ENCODE measurements at places on chromosomes 11 and 22. TPM values are rescaled to one million over a fixed set of nuclear protein-coding genes. Genes with fewer than 3 reads are reported as not detected.

DNA sequence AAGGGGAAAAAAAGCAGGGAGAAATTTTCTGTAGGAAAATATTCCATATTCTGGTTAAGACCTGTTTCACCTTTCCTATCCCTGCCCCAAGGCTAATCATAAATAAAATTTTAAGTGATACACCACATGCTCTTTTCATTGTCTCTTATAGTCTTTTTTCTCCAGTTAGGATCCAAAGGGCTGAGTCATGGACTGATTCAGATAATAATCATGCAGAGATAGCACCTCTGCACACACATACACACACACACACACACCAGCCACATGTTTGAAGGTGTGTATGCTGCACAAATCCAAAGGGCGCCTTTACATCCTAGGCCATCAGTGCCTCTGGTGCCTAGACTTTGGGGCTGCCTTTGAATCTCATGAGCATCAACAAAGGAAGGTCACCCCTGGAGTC lies 35.5 kb upstream of the CWF19L2 start:
- DNase-seq: no peak
- H3K36me3 ChIP-seq: no peaks in the 10 kb centered on the region
- H3K27me3 ChIP-seq: no peaks in the 10 kb centered on the region
- H3K4me1 ChIP-seq: no peaks in the 10 kb centered on the region
- no peak overlapping the region for H3K4me3 ChIP-seq

- H3K36me3 ChIP-seq: no peaks in the 10 kb centered on the region
- H3K27ac ChIP-seq: no peak overlapping the region
- no peaks in the 10 kb centered on the region for H3K4me1 ChIP-seq
- H3K27me3 ChIP-seq: no peaks in the 10 kb centered on the region
These were observed 42.5 kb upstream of the DEUP1 start for GRCh38 chr11:93288079-93288478.

- H3K4me1 ChIP-seq: no peaks in the 10 kb centered on the region
- no peaks in the 10 kb centered on the region for H3K36me3 ChIP-seq
- no peak for DNase-seq
- no peak overlapping the region for H3K4me3 ChIP-seq
These were observed 48.1 kb downstream of the DSCAML1 start for GRCh38 chr11:117748771-117749540.

DNA sequence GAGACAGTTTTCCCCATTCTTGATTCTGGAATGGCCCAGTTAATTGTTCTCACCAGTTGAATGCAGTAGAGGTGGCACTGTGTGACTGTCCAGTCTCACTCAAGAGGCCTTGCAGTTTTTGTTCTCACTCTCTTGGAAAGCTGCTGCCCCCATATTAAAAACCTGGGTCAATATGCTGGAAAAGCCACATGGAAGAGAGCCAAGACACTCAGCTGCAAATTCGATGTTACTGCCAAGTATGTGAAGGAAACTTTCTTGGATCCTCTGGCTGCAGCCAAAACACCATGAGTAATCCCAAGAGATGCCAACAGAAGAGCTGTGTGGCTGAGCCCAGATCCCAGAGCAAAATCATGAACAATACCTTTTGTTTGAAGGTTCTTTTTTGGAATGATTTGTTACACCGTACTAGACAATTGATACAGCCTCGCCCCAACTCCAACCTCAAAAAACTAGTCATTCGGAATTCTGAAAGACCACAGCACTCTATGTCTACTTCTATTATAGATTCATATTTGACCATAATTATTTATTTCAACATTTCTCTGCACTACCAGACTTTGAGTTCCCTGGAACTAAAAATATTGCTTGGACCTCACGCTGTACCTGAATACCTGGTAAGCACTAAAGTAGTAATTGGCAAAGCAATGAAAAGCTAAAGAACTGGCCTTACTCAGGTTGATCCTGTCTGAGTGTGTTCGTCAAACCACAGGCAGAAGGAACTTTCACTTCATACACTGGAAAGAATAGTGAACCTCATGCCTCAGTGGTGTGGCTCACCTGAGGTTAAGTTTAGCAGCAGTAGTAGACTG lies 378.8 kb downstream of the ETS1 start:
- H3K27ac ChIP-seq: no peak overlapping the region
- H3K36me3 ChIP-seq: no peaks in the 10 kb centered on the region
- H3K4me3 ChIP-seq: no peak overlapping the region
- no peak for DNase-seq
- no peaks in the 10 kb centered on the region for H3K27me3 ChIP-seq

Gene MUC15
- total RNA-seq: not detected

GRCh38 chr11:117076941-117077691 lies 21.1 kb downstream of the SIK3 start:
- H3K27me3 ChIP-seq: no peaks in the 10 kb centered on the region
- no peak overlapping the region for H3K27ac ChIP-seq
- no peak for DNase-seq
- H3K4me1 ChIP-seq: peaks cover 37% of the 10 kb centered on the region
- no peak overlapping the region for H3K4me3 ChIP-seq

Gene SHANK2
- total RNA-seq: 0.07 TPM

Gene TRIM49
- not detected for total RNA-seq

GRCh38 chr11:43072096-43072495 lies 239.7 kb upstream of the API5 start:
- H3K36me3 ChIP-seq: no peaks in the 10 kb centered on the region
- no peak for DNase-seq
- no peak overlapping the region for H3K4me3 ChIP-seq

Gene FOXRED2
- total RNA-seq: 5.7 TPM

Gene TBX1
- not detected for total RNA-seq

DNA sequence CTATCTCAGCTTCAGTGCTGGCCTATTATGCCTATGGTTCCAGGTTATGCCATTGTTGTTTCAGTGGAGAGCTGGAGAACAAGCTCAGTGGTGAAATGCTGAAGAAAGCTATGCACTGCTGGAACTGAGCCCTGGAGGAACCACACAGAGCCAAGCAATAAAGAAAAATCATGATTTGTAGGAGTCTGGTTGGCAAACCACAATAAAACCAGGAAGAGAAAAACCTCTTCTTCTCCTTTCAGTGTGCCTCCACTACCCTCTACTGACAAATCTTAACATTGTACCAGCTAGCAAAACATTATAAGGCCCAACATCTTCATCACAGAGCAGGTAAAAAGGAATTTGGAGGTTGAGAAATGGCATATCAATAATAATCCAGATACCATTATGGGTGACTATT lies 5.3 kb downstream of the OR51F2 start:
- DNase-seq: no peak

DNA sequence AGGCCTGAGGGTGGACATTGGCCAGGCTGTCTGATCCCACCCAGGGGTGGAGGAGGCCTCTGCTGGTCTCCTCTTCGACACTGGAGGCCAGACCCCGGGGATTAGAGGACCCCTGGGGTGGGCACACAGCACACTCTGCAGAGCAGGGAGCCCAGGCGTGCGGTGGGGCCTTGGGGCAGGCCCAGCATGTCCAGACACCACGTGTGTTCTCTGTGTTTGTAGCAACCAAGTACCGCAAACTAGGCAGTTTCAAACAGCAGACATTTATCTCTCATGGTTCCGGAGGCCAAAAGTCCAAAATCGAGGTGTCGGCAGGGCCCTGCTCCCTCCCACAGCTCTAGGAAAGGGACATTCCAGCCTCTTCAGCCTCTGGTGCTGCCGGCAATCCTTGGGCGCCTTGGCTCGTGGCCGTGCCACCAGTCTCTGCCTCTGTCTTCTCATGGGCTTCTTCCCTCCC lies 1.5 kb downstream of the PANX2 start:
- no peak overlapping the region for H3K27ac ChIP-seq
- DNase-seq: no peak
- H3K4me3 ChIP-seq: no peak overlapping the region

GRCh38 chr22:49685116-49685515 lies 142.6 kb downstream of the BRD1 start:
- H3K27ac ChIP-seq: no peak overlapping the region
- no peak overlapping the region for H3K4me3 ChIP-seq
- H3K4me1 ChIP-seq: no peaks in the 10 kb centered on the region
- DNase-seq: peak; percentile 21
- H3K27me3 ChIP-seq: no peaks in the 10 kb centered on the region

DNA sequence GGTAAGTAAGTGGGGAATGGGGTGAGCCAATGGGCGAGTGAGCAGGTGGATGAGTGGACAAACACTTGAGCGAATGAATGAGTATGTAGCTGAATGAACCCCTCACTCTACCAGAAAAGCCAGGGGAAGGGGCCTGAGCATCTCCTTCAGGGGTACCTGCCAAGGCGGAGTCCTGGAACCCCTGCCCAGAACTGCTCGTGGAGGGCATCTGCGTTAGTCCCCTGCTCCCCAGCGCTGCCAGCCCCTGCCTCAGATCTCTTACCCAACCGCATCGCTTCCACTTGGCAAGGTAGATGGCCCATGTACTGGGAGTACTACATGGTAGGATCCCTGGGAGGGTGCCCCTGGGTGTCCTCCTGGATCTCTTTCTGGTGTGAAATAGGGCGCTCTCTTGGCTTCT lies 7.4 kb upstream of the ANO1 start:
- H3K36me3 ChIP-seq: no peaks in the 10 kb centered on the region
- H3K4me1 ChIP-seq: peaks cover 17% of the 10 kb centered on the region
- H3K27ac ChIP-seq: no peak overlapping the region
- no peak overlapping the region for H3K4me3 ChIP-seq
- no peaks in the 10 kb centered on the region for H3K27me3 ChIP-seq

Gene TMEM126B
- total RNA-seq: 63.7 TPM
